ENCODE measurements at places on chromosomes 4 and X.

DNA sequence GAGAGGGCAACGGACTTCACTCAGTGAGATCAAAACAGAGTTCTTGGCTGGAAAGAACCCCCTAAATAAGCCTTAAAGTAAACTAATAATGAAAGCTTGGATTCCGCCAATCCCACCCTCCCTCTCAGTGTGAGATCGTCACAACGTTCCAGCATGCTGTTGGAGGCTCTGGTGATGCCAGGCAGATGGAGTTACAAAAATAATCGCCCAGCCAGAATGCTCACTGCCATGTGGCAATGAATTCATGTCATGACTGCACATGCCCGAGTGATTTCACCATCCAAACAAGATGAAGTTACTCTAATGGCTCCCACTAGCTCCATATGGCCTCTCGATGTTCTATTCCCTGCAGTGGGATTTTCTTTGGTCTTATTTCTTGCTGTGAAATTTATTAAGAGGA, 248.0 kb downstream of the SPATA18 start:
- no peak for DNase-seq

GRCh38 chrX:40063555-40063954, 34.2 kb downstream of the BCOR start:
- DNase-seq = no peak

DNA sequence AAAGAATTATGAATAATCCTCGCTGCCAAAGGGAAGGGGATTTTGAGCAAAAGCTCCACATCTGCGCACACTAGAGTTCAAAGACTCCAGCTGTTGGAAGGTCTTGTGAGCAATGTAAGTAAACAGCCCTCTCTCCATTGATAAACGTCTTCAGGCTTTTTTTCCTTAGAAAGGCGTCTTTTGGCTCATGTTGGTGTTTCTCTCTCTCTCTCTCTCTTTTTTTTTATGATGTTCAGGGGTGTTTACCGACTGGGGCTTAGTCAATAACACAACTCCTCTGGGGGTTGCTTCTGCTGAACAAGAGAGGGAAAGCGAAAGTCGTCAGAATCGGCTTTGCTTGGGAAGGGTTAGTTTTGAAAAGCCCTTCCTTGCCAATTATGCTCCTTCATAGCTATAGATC, 53.2 kb upstream of the C1QTNF7 start:
- DNase-seq = no peak

- no peak for DNase-seq
These were observed 49.8 kb upstream of the C1QTNF7 start for GRCh38 chr4:15378062-15378461.

GRCh38 chrX:46820391-46821100, 16.3 kb upstream of the RP2 start:
- no peak for DNase-seq

- no peak for DNase-seq
These were observed 11.8 kb upstream of the RENBP start for GRCh38 chrX:153956044-153956907.

- DNase-seq = no peak
These were observed 313.8 kb downstream of the CAMK2D start for GRCh38 chr4:113447769-113448168.

DNA sequence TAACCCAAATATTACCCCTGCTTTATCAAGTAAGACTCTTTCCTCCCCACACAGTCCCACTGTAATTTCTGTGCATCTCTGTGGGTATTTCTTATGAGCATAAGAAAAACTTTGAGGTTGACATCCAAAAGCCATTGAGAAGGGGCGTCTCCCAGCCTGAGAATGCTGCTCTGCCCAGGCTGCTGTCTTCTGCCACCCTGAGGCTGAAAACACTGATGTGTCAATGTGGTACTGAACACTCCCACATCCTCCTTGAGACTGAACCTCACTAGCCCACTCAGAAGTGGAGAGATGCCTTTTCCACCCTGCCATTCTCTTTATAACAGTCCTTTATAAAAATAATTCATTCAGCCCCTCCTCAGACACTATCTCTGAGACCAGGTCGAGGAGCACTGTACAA, 120.8 kb downstream of the SMIM20 start:
- DNase-seq = no peak

DNA sequence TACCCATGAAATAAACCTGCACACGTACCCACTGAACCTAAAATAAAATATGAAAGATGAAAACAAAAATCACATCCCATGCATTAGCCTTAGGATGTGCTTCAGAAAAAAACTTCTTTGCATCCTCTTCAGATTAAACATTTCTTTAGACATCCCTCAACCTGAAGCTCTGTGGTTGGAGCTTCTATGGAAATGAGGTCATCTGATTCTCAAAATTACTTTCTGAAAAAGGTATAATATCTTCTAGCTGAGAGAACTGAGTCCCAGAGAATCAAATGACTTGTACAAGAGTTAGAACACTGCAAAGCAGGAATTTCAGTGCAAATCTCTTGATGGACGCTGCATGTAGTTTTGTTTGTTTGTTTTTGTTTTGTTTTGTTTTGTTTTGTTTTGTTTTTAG, 19.1 kb upstream of the ANTXR2 start:
- DNase-seq = no peak

GRCh38 chrX:20362268-20363267, 95.9 kb upstream of the RPS6KA3 start:
- no peak for DNase-seq
